Left renal pelvis (tissue), 4 donors: ENCODE measurements at places on chromosomes 13 and 19. TPM values are rescaled to one million over a fixed set of nuclear protein-coding genes. Genes with fewer than 3 reads are reported as not detected.

Gene ZNF888
- 17.5 TPM for polyA plus RNA-seq

Gene OLFM2
- 22.2 TPM for polyA plus RNA-seq

DNA sequence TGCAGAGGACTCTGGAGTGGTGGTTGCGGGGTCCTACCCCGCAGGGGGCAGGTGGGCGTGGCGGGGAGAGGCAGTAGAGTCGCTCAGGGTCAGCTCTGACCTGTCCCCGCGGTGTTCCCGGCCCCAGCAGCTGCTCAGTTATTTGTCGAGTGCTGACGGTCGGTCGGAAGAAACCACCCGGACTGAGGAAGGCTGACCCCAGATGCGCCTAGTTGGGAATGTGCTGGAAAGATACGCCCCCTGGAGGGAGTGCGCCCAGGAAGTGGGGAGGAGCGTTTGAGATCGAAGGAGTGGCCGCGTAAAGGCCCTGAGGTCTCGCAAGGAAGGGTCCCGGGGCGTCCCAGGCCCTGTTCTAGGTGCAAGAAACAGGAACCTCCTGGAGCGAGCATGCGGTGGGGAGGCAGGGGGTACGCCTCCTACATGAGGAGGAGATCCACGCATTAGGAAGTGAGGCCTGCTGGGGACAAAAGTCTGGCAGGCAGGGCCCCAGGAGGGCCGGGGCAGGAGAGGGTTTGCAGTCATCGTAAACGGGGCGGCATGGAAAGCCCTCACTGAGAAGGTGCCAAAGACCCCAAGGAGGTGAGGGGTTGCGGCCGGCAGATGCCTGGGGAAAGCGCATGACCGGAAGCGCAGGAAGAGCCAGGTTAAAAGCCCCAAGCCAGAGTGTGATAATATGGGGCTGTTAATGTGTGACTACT, 9.2 kb downstream of the CCDC8 start:
- no peak for DNase-seq

DNA sequence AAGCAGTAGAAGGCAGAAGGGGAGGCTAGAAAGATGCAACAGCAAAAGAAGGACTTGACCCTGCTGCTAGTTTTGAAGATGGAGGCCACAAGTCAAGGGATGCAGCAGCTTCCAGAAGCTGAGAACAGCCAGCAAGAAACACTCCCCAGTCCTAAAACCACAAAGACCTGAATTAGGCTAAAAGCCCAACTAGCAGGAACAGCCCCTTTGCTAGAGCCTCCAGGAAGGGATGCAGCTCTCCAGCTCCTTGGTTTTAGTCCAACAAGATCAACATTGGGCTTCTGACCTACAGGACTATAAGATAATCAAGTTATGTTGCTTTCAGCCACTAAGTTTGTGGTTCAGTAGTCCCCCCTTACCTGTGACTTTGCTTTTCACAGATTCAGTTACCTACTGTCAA, 10.5 kb upstream of the LATS2 start:
- DNase-seq, result no peak

GRCh38 chr13:91355826-91356710, 8.6 kb downstream of the MIR17HG start:
- DNase-seq, result no peak
